D341Med (cell line): ENCODE measurements at places on chromosomes 12 and 14.

GRCh38 chr14:93304771-93305170, 28.1 kb downstream of the BTBD7 start:
- DNase-seq = no peak

DNA sequence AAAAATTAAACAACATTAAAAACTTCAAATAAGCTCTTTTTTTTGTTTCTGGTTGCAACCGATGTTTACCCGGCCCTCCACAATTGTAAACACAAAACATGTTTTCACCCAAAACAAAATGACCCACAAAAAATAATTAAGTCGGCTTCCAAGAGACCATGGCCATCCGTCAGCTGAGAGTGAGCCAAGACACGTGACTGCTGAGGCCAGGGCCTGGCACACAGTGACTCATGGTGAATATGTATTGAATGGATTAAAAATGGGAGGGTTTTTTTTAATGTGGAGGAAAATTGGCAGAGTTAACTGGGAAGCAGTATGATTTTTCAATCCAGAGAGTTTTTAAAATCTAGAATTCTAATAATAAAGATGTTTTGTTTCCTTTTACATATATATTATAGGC, 13.8 kb upstream of the CPNE8 start:
- DNase-seq = no peak

DNA sequence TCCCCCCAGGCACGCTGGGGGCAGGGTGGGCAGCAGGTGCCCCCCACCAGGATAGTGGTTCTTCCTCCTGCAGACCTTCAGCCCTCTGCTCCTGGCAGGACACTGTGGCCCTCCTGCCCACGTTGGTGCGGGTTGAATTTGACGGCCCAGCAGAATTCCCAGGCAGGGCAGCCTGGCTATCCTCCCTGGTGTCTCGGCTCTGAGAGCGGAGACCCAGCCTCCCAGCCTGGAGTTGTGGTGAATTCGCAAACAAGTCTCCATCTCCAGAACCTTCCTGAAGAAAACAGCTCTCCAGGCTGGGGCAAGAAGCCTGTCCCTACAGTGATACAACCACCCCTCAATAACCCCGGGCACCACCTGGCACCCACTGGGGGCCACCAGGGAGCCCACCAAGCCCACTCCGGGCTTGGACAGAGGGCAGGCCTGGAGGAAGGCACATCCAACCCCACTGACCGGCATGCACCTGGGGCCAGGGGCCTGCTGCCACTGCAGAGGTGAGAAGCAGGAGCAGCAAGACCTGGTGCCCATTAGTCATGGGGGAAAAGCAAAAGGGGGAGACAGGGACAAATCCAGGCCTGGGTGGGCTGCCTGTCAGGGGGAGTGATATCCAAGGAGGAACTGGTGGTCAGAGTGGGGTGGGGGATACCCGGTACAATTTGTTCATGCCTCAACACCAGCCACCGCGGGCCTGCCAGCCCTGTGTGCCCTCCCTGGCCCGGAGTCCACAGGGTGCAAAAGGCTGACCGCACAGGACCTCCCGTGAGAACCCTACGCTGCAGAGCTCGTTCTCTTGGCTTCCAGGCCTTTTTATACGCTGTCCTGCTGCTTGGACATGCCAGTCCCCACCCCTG, 3.6 kb downstream of the ANKRD9 start:
- no peak for DNase-seq

DNA sequence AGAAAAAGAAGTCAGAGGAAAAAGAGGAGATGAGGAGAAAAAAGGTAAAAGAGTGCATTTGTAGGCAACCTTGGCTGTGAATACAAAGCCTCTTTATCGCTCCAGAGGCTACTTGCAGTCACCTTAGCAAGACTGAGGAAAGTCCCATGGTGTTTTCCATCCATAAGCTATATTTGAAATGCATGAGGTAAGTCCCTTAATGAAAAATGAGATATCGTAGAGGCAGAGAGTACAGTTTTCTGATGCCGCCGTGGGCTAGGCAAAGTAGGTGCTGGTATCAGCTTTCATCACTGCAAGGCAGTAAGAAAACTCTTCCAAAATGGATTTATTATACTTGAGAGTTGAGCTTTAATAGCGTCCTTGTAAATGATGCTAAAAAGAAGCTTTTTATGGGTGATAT, 186.8 kb downstream of the ASCL1 start:
- no peak for DNase-seq

DNA sequence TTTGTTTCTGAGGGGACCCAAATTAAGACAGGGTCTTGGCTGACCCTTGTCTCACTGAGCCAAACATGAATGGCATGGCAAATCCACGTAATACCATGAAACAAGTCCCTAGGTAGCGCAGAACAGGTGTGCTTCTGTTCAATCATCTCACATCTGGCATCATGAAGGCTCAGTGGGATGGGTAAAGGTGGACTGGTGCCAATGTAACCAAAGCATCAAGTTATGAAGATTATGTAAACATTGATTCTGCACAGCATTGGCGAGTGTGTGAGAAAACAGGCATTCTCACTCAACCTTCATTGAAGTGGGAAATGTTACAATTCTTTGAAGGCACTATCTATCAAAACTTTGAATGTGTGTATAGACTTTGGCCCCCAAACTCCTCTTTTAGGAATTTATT, 41.9 kb downstream of the PTGER2 start:
- DNase-seq = no peak

DNA sequence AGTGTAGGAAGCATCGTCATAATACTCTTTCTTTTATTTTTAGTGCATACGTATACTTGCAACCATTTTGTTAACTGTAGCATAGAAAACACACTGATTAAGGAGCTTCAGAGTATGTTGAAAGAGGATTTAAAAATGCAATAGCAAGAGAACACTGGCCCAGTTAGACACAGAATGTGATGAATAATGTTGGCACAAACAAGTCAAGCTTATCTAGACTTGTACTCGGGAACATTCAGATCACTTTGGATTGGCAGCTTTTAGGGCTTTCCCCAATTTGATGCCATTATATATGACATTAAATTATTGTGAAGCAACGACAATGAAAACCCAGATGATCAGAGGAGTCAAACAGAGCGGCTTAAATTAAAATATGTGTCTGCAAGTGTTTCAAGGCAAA, 468.1 kb downstream of the PRKD1 start:
- no peak for DNase-seq

- DNase-seq = peak; percentile 84
These were observed 848 bp downstream of the CTDSP2 start for GRCh38 chr12:57845478-57846284.

- no peak for DNase-seq
These were observed 50.1 kb downstream of the ACTN1 start for GRCh38 chr14:68928770-68929550.

GRCh38 chr12:45388545-45388944, 172.7 kb downstream of the ANO6 start:
- peak; percentile 49 for DNase-seq

GRCh38 chr14:98791661-98792060, 480.3 kb downstream of the BCL11B start:
- DNase-seq = no peak

DNA sequence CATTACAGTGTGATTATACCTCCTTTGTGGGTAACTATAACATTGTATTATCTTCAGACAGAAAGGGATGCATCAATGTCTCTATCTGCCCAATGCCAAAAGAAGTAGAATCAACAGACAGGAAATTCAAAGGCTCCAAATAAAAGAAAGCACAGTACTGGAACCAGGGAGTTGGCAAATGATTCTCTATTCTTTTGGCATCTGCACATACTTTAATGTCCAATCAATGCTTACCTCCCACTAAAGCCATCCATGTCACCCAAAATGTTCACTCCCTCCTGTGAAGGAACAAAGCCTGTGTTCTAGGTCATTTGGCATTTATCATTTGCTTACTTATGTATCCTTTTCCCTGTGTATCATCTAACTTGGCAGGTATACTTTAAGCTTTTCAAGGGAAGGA, 36.7 kb downstream of the KIF21A start:
- DNase-seq = no peak

GRCh38 chr12:53098354-53098981, 1.0 kb downstream of the IGFBP6 start:
- no peak for DNase-seq

DNA sequence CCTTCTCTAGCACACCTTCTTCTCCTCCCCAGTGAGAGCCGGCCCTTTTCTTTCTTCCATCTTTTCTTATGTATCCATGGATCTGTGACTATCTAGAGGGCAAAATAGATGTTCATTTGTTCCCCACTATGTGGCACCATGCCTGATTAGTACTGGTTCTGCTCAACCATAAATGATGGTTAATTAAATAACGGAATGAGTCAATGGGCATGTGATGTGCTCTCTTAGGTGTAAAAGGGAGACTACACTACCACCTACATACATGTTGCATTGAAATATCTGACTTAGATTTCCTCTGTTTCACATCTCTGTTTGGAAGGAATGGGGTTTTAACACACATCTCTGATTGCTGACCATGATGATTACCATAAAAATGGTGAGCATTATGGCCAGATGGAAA, 116.5 kb downstream of the BTG1 start:
- no peak for DNase-seq

DNA sequence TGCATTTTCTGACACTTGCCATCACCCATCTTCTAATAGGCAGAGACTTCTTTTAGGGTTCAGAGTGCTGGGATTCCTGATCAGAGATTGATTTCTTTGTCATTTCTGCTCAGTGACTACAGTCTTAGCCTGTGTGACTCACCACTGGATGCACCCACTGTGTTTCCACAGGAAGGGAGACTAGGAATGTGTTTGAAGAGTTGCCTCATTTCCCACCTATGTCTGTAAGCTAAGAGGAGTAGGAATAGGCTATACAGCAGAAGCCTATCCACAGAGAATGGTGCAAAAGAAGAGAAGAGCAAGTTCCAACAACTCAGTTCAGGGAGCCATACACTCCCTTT, 60.2 kb upstream of the ACTN1 start:
- no peak for DNase-seq

DNA sequence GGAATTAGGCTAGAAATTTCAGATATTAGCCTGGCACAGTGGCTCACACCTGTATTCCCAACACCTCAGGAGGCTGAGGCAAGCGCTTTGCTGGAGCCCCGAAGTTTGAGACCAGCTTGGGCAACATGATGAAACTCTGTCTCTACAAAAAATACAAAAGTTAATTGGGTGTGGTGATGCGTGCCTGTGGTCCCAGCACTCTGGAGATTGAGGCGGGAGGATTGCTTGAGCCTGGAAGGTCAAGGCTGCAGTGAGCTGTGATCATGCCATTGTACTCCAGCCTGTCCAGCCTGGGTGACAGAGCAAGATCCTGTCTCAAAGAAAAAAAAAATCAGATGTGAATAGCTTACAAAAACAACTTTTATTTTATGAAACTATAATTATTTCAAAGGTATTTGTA, 15.1 kb downstream of the FRMD6 start:
- DNase-seq = no peak

- DNase-seq = no peak
These were observed 50.9 kb downstream of the PTPN21 start for GRCh38 chr14:88503754-88504406.

- DNase-seq = no peak
These were observed 46.0 kb upstream of the ISM2 start for GRCh38 chr14:77544571-77544970.

- DNase-seq = no peak
These were observed 3.7 kb downstream of the SUSD6 start for GRCh38 chr14:69615121-69615495.

DNA sequence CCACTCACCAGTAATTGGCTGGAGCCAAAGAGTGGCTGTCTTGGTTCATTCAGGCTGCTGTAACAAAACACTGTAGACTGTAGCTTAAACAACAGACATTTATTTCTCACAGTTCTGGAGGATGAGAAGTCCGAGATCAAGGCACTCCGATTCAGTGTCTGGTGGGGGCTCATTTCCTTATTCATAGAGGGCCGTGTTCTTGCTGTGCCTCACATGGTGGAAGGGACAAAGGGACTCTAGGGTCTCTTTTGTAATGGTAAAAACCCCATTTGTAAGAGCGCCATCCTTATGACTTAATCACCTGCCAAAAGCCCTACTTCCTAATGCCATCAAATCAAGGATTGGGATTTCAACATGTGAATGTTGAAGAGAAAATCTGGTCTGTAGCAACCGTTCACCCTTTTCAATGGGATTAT, 34.7 kb upstream of the CDKN3 start:
- no peak for DNase-seq

GRCh38 chr14:59376686-59377085, 88.5 kb downstream of the GPR135 start:
- no peak for DNase-seq

DNA sequence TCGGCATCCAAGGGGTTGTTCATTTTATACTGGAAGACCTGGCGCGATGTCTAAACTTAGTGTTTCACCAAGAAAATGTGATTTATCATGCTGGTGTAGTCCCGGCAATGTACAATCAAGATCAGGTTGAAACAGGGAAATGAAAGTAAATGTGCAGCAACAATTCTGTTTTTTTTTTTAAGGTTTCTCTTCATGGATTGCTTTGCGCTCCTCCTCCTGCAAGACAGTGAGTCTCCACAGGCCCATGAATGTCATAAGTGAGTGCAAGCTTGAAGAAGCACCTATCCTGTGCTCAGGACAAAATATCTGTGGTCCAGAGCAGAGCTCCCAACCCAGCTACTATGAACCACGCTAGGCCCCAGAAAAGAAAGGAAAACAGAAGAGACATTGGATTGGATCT, 143.4 kb downstream of the KCNK10 start:
- no peak for DNase-seq

- no peak for DNase-seq
These were observed 3.4 kb downstream of the LBHD2 start for GRCh38 chr14:103087343-103087835.

GRCh38 chr14:55386037-55386808, 25.4 kb downstream of the ATG14 start:
- no peak for DNase-seq

DNA sequence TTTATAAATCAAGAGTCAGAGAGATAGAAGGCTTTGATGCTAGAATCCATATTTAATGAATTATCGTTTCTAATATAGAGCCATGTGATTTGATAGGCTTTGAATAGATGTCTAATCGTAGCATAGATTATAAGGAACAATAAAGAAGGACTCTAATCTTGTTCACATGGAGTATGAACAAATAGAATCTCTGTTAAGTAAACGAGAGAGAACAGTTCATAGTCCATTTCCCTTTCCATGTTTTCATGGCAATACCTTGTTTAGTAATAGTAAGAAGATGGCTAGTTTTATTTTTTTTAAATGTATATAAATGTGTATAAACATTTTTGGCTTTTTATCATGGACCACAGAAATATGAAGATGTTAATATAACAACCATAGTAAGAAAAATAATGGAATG, 32.3 kb upstream of the RAD51AP1 start:
- DNase-seq = no peak

DNA sequence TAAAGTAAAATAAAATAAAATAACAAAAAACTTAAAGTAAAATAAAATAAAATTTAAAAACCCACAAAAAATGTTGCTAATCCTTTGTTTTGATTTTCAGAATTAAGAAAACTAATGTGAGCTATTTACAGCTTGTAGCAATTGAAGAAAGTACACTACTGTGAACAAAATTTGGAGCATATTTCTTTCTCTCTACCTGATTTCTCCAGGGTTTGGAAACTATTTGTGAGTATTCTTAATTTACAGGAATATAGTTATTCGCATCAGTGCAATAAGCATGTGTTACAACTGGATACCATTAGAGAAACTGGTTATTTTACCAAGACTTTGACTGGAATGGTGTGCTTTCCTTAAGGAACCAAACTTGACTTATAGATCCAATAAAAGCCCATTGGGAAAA, 86.1 kb upstream of the CNOT2 start:
- no peak for DNase-seq
